Activated T-helper 2 cell treated with anti-CD3 and anti-CD28 coated beads, Interferon-gamma antibody, Interleukin-2, Interleukin-4, amounts not matched to agents 10 μg/mL and 5 μg/mL and 100 μg/mL, durations not matched to agents 14 hours and 24 hours and 36 hours (primary cell): ENCODE measurements at places on chromosomes 5 and 9. TPM values are rescaled to one million over a fixed set of nuclear protein-coding genes. Genes with fewer than 3 reads are reported as not detected.

MAT2B gene
- 93.2 and 98.9 TPM in 2 replicates for total RNA-seq

PCDHGA5 gene
- 0.43 and 0.51 TPM in 2 replicates for total RNA-seq

DNA sequence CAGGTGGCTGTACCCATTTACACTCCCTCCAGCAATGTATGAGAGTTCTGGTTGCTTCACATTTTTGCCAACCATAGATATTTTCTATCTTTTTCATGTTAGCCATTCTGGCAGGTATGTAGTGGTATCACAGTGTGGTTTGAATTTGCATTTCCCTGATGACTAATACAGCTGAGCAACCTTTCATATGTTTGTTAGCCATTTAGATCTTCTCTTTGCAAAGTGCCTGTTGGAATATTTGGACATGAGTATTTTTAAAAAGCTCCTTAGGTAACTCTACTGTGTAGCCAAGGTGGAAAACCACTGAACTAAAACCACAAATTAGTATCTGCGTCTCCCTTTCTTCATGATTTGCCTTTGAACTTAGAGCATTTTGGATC is 31.9 kb downstream of the IRF1 start:
- no peak for DNase-seq

DNA sequence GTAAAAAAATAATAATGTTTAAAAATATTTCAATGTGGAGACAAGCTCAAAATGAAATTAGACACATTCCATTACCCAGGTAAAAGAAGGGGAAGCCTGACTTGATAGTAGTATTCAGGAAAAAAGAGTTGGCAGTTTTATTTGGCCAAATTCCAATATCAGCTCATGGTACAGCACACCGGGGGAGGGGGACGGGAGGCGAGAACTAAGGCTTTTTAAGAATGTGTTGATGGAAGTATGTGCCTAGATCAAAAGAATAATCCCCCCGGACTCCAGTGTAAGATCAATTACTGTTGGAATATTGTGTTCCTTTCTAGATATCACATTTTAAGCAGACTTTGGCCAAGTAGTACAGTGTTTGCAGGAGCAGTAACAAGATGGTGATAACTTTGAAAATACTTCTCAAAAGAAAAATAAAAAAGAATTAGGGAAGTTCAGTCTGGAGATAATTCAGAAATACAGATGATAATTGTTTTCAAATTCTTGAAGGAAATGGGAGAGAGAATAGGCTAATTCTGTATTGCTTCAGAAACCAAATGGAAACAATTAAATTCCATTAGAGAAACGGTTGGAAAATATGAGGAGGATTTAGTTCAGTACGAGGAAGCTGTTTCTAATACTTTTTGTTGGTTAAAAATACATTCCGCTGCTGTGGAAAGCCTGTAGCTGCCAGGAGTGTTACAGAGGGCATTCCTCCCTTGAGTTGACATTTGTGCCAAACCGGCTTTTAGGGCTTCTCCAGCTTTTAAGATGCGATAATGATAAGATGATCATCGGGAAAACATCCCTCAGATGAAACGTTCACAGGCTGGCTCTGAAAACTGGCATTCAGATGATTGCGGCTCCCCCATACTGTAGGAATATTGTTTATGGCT is 98.1 kb upstream of the ERBIN start:
- DNase-seq, result no peak

DNA sequence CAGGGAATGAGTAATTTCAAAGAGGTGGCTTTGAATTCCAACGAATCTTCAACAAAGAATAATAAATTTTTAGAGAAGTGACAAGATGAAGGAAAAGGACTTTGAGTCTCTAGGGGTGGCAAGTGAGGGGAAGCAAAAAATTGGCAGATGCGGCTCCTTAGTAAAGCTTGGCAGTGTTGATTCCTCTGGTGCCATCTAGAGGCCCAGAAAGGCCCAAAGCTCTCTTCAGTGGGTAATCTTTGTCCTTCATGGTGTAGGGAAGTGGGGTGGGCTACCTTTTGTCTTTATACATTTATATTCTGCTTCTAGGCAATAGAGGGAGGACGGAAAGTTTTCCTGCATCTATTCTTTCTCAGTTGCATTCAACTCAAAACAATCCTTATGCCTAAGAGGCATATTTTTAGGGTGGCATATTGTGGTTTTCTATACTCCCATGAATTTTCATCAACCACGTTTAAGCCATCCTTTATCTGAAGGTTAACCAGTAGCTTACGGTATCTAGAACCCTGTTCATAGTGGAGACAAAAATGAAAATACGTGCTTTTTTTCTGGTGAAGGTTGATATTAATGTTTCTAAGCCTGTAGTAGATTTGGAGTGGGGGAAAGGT is 17.5 kb upstream of the ROPN1L start:
- no peak for DNase-seq
